ENCODE measurements at places on chromosomes 2 and 18. TPM values are rescaled to one million over a fixed set of nuclear protein-coding genes. Genes with fewer than 3 reads are reported as not detected.

GRCh38 chr2:172877826-172878225 lies 142.2 kb downstream of the RAPGEF4 start:
- no peak overlapping the region for H3K4me3 ChIP-seq
- no peak for DNase-seq
- no peak overlapping the region for H3K27ac ChIP-seq
- H3K27me3 ChIP-seq: no peaks in the 10 kb centered on the region
- no peaks in the 10 kb centered on the region for H3K4me1 ChIP-seq

Gene GALNT13
- 6.0 TPM for total RNA-seq

- H3K27ac ChIP-seq: no peak overlapping the region
- no peak for DNase-seq
- H3K4me3 ChIP-seq: no peak overlapping the region
- no peaks in the 10 kb centered on the region for H3K36me3 ChIP-seq
- H3K27me3 ChIP-seq: no peaks in the 10 kb centered on the region
These were observed 566.5 kb downstream of the DCDC2C start for GRCh38 chr2:4269885-4270284.

DNA sequence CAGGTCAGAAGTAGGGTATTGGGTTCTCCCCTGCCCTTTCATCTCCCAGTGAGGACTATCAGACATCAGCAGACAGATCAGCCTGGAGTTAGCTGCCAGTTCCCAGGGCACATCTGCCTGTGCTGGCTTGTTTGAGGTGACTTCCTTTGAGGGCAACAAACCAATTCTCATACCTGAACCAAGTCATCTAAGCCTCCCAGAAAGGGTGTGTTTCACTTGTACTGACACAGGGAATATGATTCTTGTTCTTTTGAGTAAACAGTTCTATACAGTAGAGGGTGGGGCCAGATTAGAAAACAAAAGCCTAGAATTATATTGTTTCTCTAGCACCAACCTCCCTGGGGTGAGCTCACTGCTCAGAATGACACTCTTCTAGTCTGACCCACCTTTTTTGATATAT lies 591.9 kb downstream of the SLC4A3 start:
- no peak overlapping the region for H3K4me3 ChIP-seq
- no peaks in the 10 kb centered on the region for H3K4me1 ChIP-seq
- H3K36me3 ChIP-seq: no peaks in the 10 kb centered on the region
- no peak overlapping the region for H3K27ac ChIP-seq

DNA sequence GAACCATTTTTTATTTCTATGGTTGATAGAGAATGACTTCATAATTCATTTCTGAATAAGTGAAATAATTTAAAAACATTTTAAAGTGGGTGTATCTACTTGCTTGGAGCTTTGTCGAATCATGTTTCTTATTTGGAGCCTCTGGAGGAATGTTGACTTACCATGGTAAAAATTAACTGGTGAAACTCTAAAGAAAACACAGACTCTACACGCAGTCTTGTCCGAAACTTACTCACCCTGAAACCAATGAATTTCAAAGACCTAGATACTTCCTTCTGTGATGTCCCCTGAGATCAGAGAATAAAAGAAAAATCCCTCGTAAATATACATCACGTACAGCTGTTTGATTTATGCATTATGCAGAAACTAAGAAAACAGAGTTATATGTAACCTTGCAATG lies 665.2 kb upstream of the NRXN1 start:
- H3K4me3 ChIP-seq: no peak overlapping the region
- no peak overlapping the region for H3K27ac ChIP-seq
- no peaks in the 10 kb centered on the region for H3K27me3 ChIP-seq

DNA sequence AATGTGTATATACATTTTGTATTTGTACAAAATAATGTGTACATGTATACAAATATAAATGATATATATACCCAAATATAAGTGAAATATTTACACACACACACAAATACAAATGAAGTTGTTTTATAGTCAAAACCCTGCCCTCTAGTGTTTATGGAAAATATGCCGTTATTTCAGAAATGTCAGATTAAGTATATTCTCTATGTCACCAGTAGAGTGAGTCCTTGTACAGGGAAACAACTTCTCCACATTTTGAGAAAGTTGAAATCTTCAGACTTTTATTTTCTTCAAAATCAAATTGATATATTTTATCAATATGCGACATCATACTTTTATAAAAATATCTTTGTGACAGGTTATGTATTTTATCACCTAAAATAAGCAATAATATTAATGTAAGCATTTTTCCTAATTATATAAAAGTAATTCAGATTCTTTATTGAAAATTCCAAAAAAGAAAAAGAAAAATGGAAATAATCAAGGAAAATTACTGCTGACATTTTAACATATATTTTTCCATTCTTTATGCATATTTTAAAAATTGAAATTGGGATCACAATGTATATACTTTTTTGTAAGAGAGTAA lies 22.4 kb downstream of the ARL6IP6 start:
- no peaks in the 10 kb centered on the region for H3K27me3 ChIP-seq
- no peak overlapping the region for H3K27ac ChIP-seq
- H3K4me3 ChIP-seq: no peak overlapping the region
- no peaks in the 10 kb centered on the region for H3K4me1 ChIP-seq

DNA sequence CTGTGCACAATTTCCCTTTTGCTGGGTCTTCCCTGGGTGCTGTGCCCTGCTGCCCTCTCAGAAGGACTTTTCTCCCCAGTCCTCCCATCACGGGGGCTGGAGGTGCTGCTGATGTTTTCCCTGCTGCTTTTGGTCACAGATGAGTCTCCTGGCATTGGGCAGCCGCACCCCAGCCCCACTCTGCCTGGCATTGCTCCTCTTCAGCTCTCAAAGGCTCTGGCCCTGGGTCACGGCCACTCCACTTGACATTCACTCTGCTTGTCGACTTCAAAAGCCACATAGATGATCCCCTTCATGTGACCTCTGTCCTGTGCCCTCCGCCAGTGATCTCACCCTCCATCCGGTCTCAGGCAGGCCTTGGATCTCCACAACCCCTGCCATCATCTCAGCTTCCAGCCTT lies 43.6 kb upstream of the IL1RL1 start:
- H3K4me3 ChIP-seq: no peak overlapping the region
- DNase-seq: no peak
- H3K27ac ChIP-seq: no peak overlapping the region
- no peaks in the 10 kb centered on the region for H3K36me3 ChIP-seq
- H3K27me3 ChIP-seq: no peaks in the 10 kb centered on the region

- DNase-seq: no peak
- no peaks in the 10 kb centered on the region for H3K27me3 ChIP-seq
- no peak overlapping the region for H3K4me3 ChIP-seq
- no peaks in the 10 kb centered on the region for H3K4me1 ChIP-seq
- H3K27ac ChIP-seq: peak overlapping the region; percentile 47
These were observed 148.7 kb downstream of the CTIF start for GRCh38 chr18:48687346-48688042.

- H3K27ac ChIP-seq: no peak overlapping the region
- H3K4me1 ChIP-seq: peaks cover 7% of the 10 kb centered on the region
- H3K36me3 ChIP-seq: no peaks in the 10 kb centered on the region
These were observed 119.0 kb upstream of the ARHGAP28 start for GRCh38 chr18:6610466-6610865.

Gene CROCC2
- not detected for total RNA-seq

DNA sequence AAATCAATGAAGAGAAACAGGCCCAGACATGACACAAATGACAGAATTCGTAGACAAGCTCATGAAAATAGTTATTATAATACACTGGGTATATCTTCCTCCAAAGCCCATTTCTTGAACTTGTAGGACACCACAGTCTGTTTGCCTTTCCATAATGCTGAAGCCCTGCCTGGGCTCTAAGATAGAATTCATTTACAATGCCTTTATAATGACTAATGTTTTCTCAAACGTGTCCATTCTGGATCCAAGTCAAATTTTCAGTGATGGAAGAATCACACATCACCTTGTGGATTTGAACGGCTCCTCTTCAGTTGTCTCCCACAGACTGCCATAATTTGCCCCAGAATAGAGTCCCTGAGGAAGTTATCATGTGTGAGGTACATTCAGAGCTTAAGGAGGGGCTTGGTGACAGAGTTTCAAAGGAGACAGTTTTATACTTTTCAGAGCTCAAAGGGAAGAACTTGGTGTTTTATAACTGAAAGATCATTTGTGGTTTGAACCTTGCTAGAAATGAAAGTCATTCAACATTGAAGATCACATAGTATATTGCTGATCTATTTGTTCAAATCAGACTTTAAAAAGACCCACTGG lies 38.2 kb downstream of the CASP8 start:
- no peak for DNase-seq
- no peak overlapping the region for H3K27ac ChIP-seq
- H3K4me1 ChIP-seq: no peaks in the 10 kb centered on the region
- no peak overlapping the region for H3K4me3 ChIP-seq
- H3K27me3 ChIP-seq: no peaks in the 10 kb centered on the region

GRCh38 chr2:7161501-7161900 lies 244.3 kb downstream of the RNF144A start:
- no peak overlapping the region for H3K27ac ChIP-seq
- no peaks in the 10 kb centered on the region for H3K36me3 ChIP-seq
- no peaks in the 10 kb centered on the region for H3K27me3 ChIP-seq
- no peak for DNase-seq
- no peak overlapping the region for H3K4me3 ChIP-seq
